ENCODE measurements at places on chromosomes 12 and 14. TPM values are rescaled to one million over a fixed set of nuclear protein-coding genes. Genes with fewer than 3 reads are reported as not detected.

CRIP1 gene
- total RNA-seq: 334 TPM

GAS2L3 gene
- 1.0 TPM for total RNA-seq

TPH2 gene
- total RNA-seq: not detected

VRTN gene
- total RNA-seq: not detected

HOXC12 gene
- total RNA-seq: not detected

CFAP251 gene
- 0.80 TPM for total RNA-seq

DUSP6 gene
- total RNA-seq: 141 TPM

ANKRD13A gene
- 90.7 TPM for total RNA-seq

NYNRIN gene
- total RNA-seq: 0.42 TPM

ABHD4 gene
- total RNA-seq: 30.2 TPM

DHH gene
- total RNA-seq: 0.45 TPM

C14orf180 gene
- total RNA-seq: not detected

UTP20 gene
- 9.0 TPM for total RNA-seq

GZMH gene
- 236 TPM for total RNA-seq

GPX2 gene
- total RNA-seq: not detected

MFAP5 gene
- total RNA-seq: not detected

MAX gene
- 208 TPM for total RNA-seq

All from natural killer cell (primary cell).